ENCODE measurements at places on chromosomes 6 and 20.

GRCh38 chr6:324729-325125 is 32.4 kb downstream of the DUSP22 start:
- H3K27ac ChIP-seq, result no peak overlapping the region
- H3K36me3 ChIP-seq, result no peaks in the 10 kb centered on the region
- no peaks in the 10 kb centered on the region for H3K4me1 ChIP-seq
- peaks cover 31% of the 10 kb centered on the region for H3K27me3 ChIP-seq
- no peak for DNase-seq
- no peak overlapping the region for H3K4me3 ChIP-seq

- no peaks in the 10 kb centered on the region for H3K4me1 ChIP-seq
- peaks cover 44% of the 10 kb centered on the region for H3K36me3 ChIP-seq
- no peak overlapping the region for H3K27ac ChIP-seq
- no peaks in the 10 kb centered on the region for H3K27me3 ChIP-seq
- peak; percentile 71 for DNase-seq
Measured at GRCh38 chr20:36754656-36755222, 8.8 kb upstream of the NDRG3 start.

GRCh38 chr20:8139899-8140298 is 7.8 kb downstream of the PLCB1 start:
- no peaks in the 10 kb centered on the region for H3K27me3 ChIP-seq
- no peak overlapping the region for H3K4me3 ChIP-seq
- DNase-seq, result no peak
- no peak overlapping the region for H3K27ac ChIP-seq

DNA sequence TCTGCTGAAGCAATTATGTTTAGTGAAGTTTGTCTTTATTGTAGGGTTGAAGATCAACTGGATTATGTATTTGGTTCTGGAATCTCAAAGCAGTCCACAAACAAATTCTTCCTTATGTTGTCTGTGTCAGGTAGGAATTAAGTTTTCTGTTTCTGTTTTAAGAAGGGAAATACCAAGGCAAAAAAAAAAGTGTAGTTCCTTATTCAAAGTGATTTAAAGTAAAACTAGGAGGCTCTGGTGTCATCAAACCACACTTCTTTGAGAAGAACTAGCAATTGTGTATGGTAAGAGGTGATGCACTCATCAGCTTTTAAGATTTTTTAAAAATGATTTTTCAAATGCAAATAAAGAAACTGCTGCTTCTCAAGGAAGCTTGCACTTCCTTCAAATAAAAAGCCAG is 1.9 kb downstream of the FAM135A start:
- no peak overlapping the region for H3K4me3 ChIP-seq
- peaks cover 8% of the 10 kb centered on the region for H3K4me1 ChIP-seq
- H3K36me3 ChIP-seq, result no peaks in the 10 kb centered on the region
- no peak overlapping the region for H3K27ac ChIP-seq
- DNase-seq, result no peak
- H3K27me3 ChIP-seq, result no peaks in the 10 kb centered on the region

DNA sequence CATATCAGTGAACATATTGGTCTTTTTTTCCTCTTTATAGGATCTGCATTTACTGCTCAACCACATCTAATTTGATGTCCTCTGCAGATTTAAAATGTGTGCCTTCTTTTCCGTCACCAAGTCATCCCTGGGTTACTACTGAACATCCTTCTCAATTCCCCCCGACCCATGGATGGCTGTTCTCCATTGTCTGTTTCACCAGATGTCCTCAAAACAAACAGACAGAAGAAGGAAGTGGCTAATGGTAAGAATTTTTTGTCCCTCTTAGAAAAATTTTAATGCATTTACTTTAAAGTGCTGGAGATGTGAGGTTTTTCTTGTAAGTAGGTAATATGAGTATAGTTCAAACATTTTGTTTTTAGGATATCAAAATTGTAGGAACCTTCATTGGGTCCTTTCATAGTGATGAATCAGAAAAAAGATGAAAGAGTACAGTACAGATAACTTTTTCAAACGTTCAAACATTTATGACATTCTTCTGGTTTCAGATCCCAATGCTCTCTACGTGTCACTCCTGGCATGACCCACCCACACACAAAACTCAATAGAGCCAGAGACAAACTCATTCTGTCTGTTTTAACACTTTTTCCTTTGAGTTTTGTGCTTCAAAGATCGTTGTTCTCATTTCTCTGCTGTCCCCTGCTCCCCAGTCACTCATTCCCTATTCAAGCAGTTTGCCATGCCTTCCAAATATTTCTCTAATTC is 276.4 kb downstream of the PRL start:
- no peaks in the 10 kb centered on the region for H3K36me3 ChIP-seq
- H3K4me3 ChIP-seq, result no peak overlapping the region
- H3K27me3 ChIP-seq, result no peaks in the 10 kb centered on the region
- H3K27ac ChIP-seq, result no peak overlapping the region
- no peak for DNase-seq

DNA sequence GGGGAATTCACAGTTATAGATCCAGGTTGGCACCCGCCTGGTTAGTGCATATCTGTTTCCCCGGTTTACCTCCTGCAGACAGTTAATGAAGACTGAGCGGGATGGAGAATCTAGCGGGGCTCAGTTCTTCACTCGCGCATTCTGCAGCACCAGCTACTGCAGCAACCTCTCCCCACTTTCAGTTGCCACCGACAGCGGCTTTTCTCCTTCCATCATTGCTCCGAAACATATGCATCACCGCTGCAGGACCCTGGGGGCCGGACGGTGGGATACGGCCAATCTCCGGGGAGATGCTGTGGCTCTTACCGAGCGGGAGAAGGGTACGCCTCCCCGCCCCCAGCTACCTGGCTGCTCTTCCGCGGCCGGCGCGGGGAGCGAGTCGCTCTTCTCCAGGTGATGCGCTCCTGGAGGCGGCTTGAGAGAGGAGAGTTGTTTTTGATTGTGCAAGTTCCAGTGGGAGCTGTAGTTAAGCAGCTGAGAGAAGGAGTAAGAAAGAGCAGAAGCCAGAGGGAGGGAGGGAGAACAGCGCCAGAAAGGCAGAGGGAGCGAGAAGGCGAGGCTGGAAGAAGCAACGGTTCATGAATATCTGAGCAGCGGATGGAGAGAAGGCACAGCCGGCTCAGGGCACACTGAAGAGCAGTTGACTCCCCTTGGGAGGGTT is at the start of gene SGK1:
Gene SGK1 (minus strand): TSS at position 642 of the 661 bp plus-strand sequence. CDS start 652 bp downstream, outside the sequence.
- H3K27ac ChIP-seq, result peak within 1 kb of the TSS; percentile 28
- peak; percentile 59 for DNase-seq
- peak within 1 kb of the TSS; percentile 81 for H3K4me3 ChIP-seq
- no peaks in the 10 kb centered on the region for H3K36me3 ChIP-seq

DNA sequence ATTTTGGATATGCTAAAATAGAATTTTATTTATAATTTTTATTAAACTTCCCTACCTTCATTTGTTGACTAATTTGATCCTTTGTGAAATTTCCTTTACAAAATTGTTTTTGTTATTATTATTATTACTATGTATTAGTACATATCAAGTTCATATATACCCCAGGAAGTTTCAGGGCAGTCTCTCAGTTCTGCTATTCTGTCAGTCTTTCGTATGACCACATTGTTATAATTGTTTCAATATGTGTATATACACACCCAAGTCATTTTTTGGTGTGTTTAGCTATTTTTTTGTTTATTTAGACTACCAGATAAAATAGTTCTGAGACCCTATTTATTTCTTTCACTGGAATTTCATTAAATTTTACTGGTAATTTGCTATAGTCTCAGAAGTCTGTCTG is 72.1 kb downstream of the NKAIN2 start:
- H3K27me3 ChIP-seq, result no peaks in the 10 kb centered on the region
- no peaks in the 10 kb centered on the region for H3K36me3 ChIP-seq
- H3K4me3 ChIP-seq, result no peak overlapping the region
- no peak overlapping the region for H3K27ac ChIP-seq
